ENCODE measurements at places on chromosomes 2 and 18. TPM values are rescaled to one million over a fixed set of nuclear protein-coding genes. Genes with fewer than 3 reads are reported as not detected.

- DNase-seq = no peak
Measured at GRCh38 chr2:228728961-228729360, 542.1 kb downstream of the PID1 start.

- no peak for DNase-seq
Measured at GRCh38 chr2:235086481-235087184, 134.8 kb downstream of the SH3BP4 start.

DNA sequence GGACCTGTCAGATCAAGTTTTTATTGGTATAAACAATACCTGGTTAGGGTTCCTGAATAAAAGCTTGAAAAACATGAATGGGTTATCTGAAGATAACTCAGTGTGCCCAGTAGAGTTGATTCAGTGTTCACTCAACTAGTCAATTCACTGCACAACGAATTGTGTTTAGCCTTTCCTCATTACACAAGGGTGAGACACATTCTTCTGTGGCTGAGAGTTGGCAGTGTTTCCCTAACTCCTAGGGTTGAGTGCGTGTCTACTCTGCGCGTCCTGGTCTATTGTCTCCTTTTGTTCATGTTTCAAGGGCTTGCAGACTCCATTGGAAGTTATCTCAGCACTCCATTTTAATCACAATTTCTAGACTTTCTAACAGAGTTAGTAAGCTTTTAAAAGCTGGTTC lies 32.8 kb upstream of the TMEM178A start:
- DNase-seq = no peak

DNA sequence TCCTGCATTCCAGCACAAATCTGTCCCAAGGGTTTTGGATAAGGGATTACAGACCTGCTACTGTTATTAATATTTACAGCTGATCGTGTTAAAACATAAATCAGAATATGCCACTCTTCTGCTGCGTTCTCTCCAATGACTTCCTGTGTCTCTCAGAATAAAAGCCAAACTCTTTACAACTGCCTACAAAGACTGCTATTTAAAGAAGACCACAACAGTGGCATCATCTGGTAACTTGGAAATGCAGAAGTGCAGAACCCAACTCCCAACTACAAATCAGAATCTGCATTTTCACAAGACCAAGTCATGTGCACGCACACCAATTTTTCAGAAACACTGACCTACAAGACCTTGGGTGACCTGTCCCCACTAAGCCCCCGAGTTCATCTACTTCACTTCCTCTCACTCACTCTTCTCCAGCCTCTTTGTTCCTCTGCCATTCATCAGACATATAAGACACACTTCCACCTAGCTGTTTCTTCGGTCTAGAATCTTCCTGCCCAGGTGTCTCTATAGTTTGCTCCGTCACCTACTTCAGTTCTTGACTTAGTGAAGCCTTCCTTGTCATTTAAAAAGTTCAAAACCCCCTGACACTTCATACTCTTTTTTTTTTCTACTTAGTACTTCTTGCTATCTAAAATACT lies 36.0 kb downstream of the CHN1 start:
- no peak for DNase-seq

- no peak for DNase-seq
Measured at GRCh38 chr2:166115589-166115988, 12.2 kb downstream of the SCN1A start.

GRCh38 chr2:28451793-28452533 lies 43.9 kb upstream of the PLB1 start:
- DNase-seq = no peak

The UGT1A5 gene
- total RNA-seq = 1.2 TPM

DNA sequence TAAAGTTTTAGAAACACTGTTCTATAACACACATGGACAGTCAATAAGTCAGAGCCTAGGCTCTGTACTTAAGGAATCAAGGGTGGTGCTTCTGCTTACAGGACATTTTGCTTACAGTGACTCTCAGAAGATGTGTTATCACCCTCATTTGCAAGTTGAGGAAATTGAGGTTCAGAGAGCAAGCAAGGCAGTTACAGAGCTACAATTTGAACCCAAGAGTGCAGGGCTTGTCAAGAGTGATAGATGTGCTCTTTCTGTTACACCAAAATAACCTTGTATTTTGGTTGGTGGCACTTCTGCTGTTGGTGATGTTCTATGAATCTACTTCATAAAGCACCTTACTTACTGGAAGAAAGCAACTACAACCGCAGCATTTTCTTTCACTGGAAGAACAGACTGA lies 170.2 kb downstream of the THADA start:
- no peak for DNase-seq

Data from Caco-2 (cell line).